ENCODE measurements at places on chromosomes 12 and 14. TPM values are rescaled to one million over a fixed set of nuclear protein-coding genes. Genes with fewer than 3 reads are reported as not detected.

DNA sequence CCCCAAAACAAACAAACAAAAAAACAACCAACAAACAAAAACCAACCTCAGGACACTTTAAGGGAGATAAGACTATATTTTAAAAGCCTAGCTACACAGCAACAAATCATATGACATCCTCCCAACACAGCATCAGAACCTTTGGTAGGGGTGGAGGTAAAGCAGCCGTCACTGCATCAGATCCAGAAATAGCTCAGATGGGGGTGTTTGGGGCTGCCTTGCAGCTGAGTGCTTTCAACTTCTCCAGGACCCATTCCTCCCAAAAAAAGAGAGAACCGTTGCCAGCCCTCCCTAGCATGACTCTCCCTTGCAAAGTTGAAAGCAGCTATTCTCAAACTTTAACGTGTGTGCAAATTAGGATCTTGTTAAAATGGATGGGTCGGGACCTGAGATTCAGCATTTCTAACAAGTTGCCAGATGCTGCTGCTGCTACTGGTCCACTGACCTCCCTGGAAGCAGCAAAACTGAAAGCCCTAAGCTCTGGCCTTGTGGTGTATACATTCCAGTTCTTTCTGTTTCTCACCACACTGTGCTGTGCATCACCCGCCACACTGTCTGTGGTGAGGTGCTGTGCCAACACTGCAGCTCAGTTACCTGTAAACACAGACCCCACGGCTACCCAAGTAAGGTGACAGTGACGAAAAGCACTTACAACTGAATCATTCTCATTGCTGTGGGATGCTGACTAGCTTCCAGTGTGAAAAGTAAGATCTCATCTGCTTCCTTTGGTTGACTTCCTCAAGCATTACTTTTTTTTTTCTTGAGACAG is 54.0 kb downstream of the SLC38A1 start:
- peak; percentile 90 for DNase-seq

GRCh38 chr12:94678379-94678778 is 28.0 kb upstream of the TMCC3 start:
- no peak for DNase-seq

DNA sequence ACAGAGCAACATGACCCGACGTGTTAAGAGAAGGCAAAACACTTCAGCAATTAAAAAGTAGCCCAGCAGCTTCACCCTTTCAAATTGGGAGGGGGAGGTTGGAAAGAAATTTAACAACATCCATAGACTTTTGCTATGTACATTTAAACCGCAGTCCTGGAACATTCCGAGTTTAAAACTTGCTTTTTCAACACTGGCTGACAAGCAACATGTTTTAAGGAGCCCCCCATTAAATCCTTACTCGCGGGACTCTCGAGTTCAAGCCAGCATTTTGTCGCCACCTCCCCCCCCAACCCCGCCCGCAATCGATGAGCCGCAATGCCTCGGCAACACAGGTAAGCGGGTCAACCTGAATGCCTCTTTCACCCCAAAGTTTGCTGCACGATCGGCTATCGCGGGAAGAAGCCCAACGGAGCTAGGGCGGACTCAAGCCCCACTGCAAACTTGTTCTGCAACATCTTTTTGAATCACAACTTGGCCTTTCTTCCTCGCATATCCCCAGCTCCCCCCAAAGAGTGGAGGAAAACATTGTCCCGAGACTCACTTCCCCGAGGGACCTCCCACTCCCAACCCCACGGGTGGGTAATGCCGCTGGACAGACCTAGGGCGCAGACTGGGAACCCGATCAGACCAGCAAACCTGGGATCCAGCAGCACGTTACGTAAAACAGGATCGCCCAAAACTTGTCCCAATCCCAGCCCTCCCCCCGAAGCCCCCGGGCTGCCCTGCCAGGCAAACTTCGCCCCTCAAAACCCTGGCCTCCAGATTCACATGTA is 777 bp downstream of the ZFP36L1 start:
- peak; percentile 48 for DNase-seq

GRCh38 chr12:81274637-81275529 is 197.0 kb downstream of the ACSS3 start:
- no peak for DNase-seq

The AQP6 gene
- total RNA-seq, result not detected

The IQSEC3 gene
- 0.86 TPM for total RNA-seq

DNA sequence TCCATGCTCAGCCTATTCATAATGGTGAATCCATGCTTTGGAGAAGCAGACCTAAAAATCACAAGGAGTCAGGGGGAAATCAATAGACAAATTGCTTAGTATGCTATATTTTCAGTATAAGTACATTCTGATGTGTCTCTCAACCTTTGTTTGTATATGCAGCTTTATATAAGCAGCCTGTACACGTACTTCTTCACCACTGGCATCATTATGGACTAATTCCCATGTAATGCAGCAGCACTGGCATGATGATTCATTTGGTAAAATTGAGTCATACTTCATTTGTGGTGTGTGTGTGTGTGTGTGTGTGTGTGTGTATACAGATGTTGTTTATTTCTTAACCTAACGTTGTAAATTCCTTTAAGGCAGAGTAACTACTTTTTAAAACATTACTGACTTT is 10.9 kb downstream of the DCP1B start:
- no peak for DNase-seq

- DNase-seq, result no peak
Observed at GRCh38 chr12:115411121-115411520, 727.1 kb upstream of the TBX3 start.

- DNase-seq, result no peak
Observed at GRCh38 chr12:105445249-105445648, 114.8 kb downstream of the C12orf75 start.

GRCh38 chr12:76201758-76202157 is 117.3 kb upstream of the NAP1L1 start:
- DNase-seq, result no peak

- DNase-seq, result no peak
Observed at GRCh38 chr14:51844081-51844881, 16.1 kb upstream of the GNG2 start.

- no peak for DNase-seq
Observed at GRCh38 chr12:17982556-17982955, 107.4 kb downstream of the RERGL start.

DNA sequence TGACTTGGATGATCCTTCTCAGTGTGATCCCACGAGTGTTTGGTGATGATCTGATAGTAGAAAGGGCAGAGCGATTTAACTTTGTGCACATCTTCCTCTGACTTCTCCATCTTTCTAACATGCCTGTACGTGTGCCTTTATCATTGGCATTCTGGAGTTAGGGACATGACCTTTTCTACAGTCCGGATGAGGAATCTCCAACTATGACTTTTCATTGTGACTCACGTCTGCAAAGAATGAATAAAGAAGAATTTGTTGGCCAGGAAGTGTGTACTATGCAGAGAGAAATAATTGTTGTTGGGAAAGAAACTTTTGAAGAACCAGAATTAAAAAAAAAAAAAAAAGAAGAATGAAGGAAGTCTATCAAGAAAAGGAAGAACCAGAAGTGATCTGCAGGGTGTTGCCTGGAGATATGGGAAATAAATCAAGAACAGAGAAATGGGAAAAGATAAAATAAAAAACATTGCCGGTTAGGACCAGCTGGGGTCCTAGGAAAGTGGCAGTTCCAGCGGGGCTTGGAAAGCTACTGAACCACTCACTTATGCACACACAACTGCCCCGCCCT is 25.3 kb downstream of the PPFIBP1 start:
- DNase-seq, result no peak

The CMA1 gene
- 1.2 TPM for total RNA-seq

GRCh38 chr12:52020539-52021336 is 14.0 kb downstream of the TAMALIN start:
- peak; percentile 78 for DNase-seq

GRCh38 chr14:69317780-69318179 is 57.8 kb downstream of the GALNT16 start:
- no peak for DNase-seq

- DNase-seq, result no peak
Observed at GRCh38 chr14:83467811-83468210, 1934.2 kb upstream of the SEL1L start.

- DNase-seq, result no peak
Observed at GRCh38 chr12:10102322-10102721, 3.5 kb upstream of the CLEC1A start.

GRCh38 chr12:2294651-2295475 is 242.1 kb downstream of the CACNA1C start:
- DNase-seq, result no peak

DNA sequence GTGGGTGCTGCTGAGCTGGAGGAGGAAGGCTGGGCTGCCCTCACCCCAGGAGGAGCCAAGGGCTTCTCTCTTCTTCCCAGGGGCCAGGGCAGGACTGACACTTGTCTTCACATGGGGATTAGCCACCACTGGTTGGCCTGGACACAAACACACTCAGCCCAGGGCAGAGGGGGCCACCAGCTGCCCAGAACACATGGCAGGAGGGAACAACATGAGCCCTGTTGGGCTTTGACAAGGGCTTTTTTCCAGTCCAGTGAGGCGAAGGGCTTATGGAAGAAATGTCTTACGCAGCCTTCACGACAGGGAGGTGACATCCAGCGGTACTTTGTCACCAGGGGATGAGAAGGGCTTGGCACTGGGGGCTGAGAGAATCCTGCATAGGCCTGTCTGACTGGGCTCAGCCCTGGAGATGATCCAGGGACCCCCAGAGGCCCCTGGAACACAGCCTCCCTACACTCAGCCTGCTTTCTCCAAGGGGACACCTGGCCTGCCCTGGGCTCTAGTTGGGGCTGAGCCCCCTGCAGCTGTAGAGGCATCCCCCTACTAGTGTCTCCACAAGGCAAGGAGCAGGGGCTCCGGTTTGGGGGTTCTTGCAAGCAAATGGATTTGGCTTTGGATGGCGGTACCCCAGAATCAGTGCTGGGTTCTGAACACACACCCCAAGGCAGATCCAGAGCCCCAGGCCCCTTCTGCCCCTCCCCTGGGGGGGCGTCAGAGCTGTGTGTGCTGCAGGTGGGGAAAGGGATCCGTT is 18.9 kb downstream of the ARL6IP4 start:
- DNase-seq, result no peak

The MAP3K12 gene
- total RNA-seq, result 6.0 TPM

The C12orf56 gene
- total RNA-seq, result not detected

DNA sequence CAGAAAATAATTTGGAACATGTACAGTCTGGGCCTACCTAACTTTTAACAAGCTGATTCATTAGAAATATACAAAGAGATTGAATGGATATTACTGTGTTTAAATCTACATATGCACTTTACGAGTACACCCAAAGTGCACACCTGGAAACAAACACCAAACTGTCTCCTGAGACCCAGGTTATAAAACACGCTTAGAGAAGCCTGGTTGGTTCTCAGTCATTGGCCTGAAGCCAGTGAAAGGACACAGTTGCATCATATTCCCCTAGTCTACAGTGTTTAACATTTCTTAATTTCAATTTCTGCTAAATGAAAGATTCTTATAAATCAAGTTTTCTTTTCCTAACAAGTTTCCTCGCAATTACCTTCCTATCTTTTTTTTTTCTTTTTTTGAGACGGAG is 209.5 kb downstream of the FBXL14 start:
- no peak for DNase-seq

The TESPA1 gene
- 45.1 TPM for total RNA-seq

- peak; percentile 46 for DNase-seq
Observed at GRCh38 chr12:92400006-92400405, 254.4 kb upstream of the BTG1 start.

GRCh38 chr12:10557766-10558165 is 52.1 kb downstream of the EIF2S3B start:
- DNase-seq, result no peak

- no peak for DNase-seq
Observed at GRCh38 chr14:36870776-36871175, 209.1 kb downstream of the PAX9 start.

The PTPRQ gene
- not detected for total RNA-seq

The ZNF891 gene
- 1.1 TPM for total RNA-seq

DNA sequence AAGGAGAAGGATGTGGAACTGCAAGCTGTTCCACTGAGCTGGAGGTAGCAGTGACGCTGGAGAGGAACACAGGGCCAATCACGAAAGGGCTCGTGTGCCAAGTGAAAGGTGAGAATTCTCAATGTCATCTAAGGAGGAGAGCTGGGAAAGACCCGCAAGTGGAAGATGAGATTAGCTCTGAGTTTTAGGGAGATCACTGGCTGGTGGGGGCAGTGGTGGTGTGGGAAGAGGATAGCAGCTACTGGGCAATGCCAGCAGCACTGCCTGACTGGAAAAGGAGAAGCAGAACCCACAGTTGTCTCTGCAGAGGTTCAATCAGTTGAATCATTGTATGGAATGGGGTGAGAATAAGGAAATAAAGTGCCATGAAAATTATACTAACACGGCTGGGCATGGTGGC is 27.8 kb downstream of the SLC25A47 start:
- DNase-seq, result no peak

DNA sequence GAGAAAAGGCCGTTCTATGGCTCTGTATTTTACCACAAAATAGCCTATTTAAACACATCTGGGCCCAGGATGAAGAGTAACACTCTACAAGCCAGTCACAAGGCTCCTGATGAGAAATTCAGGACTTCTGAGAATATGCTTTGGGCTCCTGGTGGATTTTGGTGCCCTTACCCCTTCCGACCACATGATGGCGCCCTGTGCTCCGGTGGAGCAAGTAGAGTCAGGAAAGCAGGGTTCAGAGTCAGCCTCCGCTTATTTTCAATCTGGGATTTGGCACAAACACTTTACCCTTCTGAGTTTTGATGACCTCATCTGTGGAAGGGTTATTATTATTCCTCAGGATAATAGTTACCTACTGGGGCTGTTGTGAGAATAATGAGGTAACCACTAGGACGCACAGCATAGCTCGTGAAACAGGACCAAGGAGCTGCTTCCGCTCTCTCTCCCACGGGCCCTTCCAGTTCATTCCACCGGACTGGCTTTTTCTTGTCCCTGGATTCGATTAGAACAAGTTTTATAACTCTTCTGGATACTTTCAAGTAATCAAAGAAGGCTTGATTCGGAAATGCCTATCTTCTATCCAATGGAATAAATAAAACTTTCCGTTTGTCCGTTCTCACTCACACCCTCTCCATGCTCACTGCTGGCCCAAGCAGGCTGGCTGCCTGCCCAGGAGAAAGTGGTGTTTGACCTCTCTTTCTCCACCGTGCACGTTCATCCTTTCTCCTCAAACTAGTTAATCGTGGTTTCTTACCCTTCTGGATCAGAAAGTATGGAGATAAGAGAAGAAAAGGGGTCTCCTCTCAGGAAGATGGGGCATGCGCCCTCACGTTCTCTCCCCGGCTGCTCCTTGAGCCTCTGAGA is 104.6 kb downstream of the GALC start:
- DNase-seq, result peak; percentile 66

GRCh38 chr12:16553457-16553856 is 52.5 kb downstream of the LMO3 start:
- DNase-seq, result no peak

The TAS2R50 gene
- not detected for total RNA-seq

The TAS2R30 gene
- 1.5 TPM for total RNA-seq

The RNASE2 gene
- total RNA-seq, result not detected

The CNIH1 gene
- total RNA-seq, result 68.1 TPM

The NAA25 gene
- 52.4 TPM for total RNA-seq

- no peak for DNase-seq
Observed at GRCh38 chr14:55306938-55307589, 35.8 kb downstream of the FBXO34 start.

- DNase-seq, result no peak
Observed at GRCh38 chr12:124762791-124763593, 100.7 kb downstream of the SCARB1 start.

All from activated naive CD4-positive, alpha-beta T cell treated with anti-CD3 and anti-CD28 coated beads for 36 hours (primary cell).